ENCODE measurements at places on chromosomes 1 and 21. TPM values are rescaled to one million over a fixed set of nuclear protein-coding genes. Genes with fewer than 3 reads are reported as not detected.

The AMY1C gene
- not detected for polyA plus RNA-seq

The HSD3B2 gene
- polyA plus RNA-seq: not detected

The GNAI3 gene
- polyA plus RNA-seq: 7.0 TPM

The KLHDC7A gene
- polyA plus RNA-seq: not detected

The TMEM51 gene
- 8.8 TPM for polyA plus RNA-seq

The PATJ gene
- 3.3 TPM for polyA plus RNA-seq

The WNT3A gene
- polyA plus RNA-seq: 0.15 TPM

The ADCY10 gene
- polyA plus RNA-seq: not detected

The RAB42 gene
- 6.4 TPM for polyA plus RNA-seq

The RCSD1 gene
- 43.3 TPM for polyA plus RNA-seq

The CFAP141 gene
- not detected for polyA plus RNA-seq

The CDC7 gene
- polyA plus RNA-seq: not detected

The ZFP69B gene
- 3.6 TPM for polyA plus RNA-seq

The PLOD1 gene
- polyA plus RNA-seq: 160 TPM

DNA sequence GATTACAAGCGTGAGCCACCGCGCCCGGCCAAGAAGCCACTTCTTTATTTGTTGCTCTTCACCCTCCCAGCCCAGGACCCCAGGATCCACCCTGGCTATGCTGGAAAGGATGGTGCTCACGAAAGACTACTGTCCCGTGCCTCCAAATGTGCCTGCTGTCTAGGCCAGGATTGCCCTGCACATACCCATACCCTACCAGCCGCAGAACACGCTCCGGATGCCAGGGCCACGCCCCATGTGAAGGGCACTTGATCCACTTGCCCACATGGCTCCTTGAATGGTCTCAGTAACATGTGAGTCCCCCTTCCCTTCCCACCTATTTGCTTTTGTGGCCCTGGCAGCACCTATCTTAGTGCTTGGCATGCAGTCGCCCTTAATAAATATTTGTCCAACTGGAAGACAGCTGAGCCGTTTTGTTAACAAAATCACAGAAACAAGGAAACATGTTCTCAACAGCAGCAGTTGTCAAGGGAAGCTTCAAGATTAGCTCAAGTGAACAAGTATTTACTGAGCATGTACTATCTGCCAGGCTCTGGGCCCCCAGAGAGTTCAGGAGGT lies 13.8 kb upstream of the UBXN10 start:
- no peak for DNase-seq

GRCh38 chr1:95475686-95476457 lies 241.9 kb downstream of the RWDD3 start:
- DNase-seq: no peak

- no peak for DNase-seq
These were observed 15.3 kb downstream of the NOC2L start for GRCh38 chr1:943545-944340.

GRCh38 chr1:43473463-43473862 lies 19.7 kb upstream of the HYI start:
- no peak for DNase-seq

DNA sequence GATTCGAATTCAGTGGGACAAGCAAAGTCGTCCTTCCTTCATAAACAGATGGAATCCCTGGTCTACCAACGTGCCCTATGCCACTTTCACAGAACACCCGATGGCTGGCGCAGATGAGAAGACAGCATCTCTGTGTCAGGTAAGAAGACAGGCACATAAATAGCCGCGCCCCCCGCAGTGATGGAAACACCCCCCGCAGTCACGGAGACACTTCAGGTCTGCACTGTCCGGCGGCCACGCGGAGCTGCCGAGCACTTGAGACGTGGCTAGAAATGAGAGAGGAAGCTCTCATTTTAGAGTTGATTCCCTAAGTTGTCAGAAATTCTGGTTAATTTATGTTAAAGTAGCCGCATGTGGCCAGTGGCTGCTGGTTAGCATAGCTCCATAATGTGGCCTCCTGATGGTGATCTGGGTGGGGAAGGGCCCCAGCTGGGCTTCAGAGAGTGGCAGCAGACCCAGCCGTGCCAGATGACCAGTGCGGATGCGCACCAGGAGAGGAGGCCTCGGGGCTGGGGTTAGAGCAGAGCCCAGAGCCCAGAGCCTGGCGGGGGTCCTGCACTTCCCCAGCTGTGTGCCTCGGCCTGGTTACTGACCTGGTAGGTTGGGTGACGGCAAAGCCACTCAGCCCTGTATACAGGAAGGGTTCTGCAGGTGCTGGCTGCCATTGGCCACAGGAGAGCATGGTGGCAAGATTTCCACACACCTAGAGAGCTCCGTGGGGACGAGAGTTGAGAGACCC lies 2.9 kb downstream of the TPRG1L start:
- DNase-seq: no peak

DNA sequence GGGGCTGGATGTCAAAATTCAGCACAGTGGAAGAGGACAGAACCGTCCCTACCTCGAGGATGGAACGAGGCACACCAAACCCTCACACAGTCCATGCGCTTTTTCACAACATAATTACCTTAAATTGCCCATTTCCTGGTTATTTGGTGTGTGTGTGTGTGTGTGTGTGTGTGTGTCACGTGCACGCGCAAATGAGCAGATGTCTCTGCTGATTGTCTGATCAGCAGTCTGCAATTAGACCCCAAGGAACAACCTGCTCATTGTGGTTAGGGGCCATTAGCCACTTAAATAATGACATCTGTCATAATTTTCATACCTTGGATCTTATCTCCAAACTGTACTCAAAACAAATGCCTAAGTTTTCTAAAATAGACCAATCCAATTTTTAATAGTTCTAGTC lies 23.2 kb downstream of the AVPR1B start:
- no peak for DNase-seq

DNA sequence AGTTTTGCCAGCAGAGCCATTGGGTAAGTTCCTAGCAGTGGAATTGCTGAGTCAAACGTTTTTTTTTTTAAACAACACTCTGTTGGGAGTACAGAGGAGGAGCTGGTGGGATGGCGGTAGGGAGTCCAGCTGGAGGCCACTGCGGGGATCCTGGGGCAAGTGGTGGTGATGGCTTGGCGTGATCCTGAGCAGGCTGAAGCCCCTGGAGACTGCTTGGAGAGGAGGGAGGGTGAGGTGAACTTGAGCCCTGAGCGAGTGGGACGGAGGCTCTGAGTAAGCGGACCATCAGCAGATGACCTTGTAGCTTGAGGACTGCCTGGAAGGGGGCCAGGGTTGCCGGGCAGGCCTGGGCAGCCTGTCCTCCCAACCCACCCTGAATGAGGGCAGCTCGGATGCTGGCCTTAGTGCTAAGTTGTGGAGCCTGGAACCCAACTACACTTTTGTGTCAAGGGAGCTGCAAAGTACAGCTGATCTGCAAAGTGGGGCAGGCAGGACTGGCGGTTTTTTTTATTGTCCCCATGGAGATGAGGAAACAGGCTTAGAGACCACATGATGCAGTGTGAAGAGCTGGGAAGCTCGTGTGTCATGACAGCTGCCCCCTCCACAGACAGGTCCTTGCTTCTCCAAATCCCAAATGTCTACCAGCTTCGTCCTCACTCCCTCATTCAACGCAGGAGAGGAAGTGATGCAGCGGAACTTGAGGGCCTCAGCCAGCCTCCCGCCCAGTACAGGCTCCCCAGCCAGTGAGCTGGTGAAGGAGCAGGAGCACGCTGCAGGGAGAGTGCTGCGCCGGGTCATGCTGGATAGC lies 20.2 kb downstream of the MRPL37 start:
- DNase-seq: peak; percentile 53

DNA sequence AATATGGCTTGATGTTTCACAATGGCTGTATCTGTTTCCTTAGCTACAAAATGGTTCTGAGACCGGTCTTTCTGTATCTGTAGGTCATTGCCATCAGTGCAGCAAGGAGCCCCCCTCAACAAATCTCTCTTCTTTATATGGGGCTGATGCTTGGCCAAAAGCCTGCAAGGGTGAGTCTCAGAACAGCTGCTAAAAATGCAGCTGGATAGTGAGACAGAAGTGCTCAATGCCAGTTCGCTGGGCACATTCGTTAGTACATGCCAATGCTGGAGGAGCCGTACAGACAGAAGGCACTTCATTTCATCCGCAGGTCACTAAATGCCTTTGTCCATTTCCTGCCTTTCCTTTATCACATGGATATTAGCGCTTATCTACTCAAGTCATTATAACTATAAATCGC lies 67.3 kb downstream of the RUNX1 start:
- DNase-seq: no peak

DNA sequence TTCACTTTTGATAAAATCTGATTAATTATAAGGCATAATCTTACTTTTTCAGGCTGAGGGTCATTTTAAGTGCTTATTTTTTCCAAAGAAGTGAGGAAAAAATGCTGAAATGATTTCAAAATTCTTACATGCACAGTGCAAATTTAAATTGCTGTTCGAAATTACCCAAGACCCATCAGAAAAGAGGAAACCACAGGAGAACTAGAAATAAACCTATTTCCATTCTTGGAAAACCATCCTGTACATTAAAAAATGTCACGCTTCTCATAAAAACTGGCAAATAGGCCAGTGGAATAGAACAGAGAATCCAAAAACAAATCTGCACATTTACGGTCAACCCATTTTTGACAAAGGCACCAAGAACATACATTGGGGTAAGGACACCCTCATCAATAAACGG lies 414.9 kb downstream of the SMYD3 start:
- DNase-seq: no peak

DNA sequence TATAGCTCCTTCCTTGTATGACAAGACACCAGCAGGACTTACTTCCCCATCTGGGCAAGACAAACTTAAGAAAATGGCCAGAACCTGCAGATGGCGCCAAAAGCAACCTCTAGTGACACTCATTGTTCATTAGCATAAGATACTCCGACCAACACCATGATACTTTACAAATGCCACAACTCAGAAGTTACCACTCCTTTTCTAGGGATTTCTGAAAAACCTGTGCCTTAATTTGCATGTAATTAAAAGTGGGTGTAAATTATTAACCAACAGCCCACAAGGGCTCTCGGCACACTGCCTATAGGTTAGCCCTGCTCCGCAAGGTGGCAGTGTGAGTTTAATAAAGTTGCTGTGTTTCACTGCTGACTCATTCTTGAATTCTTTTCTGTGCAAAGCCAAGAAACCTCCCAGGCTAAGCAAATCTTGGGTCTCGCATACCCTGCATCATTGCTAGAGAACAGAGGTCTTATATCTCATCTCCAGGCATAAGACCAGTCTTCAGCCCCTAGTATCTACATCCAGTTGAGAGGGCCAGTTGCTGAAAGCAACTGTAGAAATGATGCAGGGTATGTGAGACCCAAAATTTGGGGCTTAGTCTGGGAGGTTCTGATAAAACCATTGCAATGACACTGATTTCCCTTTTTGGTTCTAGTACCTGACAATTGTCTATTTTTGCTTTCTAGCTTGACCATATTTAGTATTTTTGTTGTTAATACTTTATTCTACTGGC lies 86.4 kb downstream of the FAF1 start:
- peak; percentile 11 for DNase-seq

GRCh38 chr21:44931501-44932407 lies 8.1 kb upstream of the SLX9 start:
- no peak for DNase-seq

DNA sequence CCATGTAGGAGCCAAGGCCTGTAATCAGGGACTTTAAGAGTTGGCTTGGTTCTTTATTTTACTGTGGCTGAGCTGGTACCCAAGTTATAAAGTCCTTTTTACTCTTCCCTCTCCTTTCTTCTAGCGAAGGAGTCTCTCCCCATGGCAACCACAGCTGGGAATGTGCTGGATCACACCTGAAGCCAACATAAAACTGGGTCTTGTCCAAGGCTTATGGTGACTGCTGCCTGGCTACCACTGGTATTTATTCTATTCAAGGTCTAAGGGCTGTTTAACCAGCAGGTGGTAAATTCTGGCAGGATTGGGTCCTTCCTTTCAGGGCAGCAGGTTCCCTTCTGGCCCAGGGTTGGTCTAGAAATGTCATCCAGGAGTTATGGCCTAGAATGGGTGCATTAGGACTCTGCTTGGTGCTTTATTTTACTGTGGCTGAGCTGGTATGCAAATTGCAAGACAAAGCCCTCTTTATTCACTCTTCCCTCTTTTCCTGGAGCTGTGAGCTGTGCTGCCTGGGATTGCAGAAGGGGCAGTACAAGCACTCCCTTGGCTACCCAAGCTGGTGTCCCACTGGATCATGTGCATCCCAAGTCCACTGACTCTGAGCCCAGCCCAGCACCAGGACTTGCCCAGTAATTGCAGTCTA lies 26.6 kb downstream of the SLC22A15 start:
- DNase-seq: no peak

GRCh38 chr21:46619846-46620245 lies 15.0 kb upstream of the S100B start:
- DNase-seq: no peak

DNA sequence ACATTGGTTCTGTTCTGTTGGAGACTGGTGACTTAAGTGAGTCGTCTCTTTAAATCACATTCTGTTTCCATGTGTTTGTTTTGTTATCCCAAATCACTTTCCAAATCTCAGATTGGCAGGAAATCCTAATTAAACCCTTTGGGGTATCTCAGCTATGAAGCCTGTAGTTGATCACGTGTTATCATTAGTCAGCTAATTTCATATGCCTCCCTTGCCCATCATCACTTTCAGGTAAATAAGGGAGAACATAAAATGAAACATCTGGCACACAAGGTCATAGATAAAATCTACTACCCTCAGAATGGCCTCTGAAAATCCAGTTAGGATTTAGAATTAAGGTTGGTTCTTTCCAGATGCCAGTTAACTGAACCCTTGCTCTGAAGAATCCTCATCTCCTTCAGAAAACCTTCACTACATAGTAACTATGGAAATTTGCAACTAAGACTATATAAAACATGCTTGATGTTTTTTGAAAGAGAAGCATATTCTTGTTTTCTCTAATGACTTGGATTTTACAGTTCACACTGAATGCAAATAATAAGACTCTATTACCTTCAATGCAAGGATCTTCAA lies 401.5 kb downstream of the DSCAM start:
- DNase-seq: no peak

DNA sequence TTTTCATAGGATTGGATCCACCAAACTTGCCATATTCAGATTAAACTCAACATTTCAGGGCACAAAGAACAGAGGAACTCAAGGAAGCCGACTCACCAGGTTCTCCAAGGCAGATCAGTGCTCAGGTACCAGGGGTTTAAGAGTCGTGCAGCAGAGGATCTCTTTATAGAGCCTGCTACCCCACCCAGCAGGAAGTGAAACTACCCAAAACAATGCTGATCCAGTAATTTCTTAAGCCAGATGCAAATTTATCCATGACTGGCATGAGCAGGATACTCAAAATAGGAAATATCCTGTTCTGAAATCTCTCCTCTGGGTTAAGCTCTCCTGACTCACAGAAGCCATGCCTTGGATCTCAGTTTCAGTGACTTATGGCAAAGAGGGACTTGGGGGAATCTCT lies at the start of gene SPRR2A:
SPRR2A (minus strand) TSS at position 138 of the 400 bp plus-strand sequence. CDS start 777 bp downstream, outside the sequence.
- no peak for DNase-seq

GRCh38 chr1:22224091-22224490 lies 81.2 kb upstream of the WNT4 start:
- DNase-seq: no peak

DNA sequence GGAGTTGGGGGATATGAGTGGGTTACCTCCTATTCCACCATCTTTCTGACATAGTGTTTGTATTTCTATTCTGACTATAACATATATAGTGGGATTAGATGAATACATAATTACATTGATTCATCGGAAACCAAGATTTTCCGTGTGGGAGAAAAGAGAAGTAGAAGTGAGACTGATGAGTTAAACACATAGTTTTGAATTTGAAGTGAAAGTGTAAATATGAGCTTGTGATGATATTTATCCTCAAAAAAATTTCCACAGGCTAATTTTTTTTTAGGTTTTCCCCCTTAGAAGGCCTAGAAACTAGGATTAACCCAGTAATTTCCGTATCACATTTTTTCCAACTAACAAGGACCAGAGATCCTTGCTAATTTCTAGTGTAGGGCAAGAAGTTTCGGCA lies 6.9 kb downstream of the CD1B start:
- no peak for DNase-seq

- no peak for DNase-seq
These were observed 5.8 kb downstream of the RAP1GAP start for GRCh38 chr1:21663248-21663950.

Measured in muscle of arm (tissue), 14 donors.